ENCODE measurements at places on chromosomes 12 and 14.

- DNase-seq, result no peak
Measured at GRCh38 chr12:75683220-75683619, 171.8 kb upstream of the KRR1 start.

DNA sequence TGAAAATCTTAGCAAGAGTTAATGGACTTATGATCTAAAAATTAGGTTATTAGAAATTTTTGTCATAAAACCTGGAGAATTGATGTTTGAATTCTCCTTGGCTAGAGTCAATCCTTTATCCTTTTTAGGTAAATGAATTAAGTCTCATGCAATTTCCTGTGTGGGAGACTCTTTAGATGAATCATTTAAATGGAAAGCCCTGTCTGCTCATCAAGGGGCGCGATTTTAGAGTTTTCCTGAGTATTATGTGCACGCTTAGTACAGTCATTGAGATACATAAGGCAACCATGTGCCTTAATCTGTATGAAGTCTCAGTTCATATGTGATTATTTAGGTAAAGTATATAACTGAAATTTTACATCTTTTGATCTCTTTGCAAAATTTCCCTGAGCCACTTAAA, 974.7 kb downstream of the NRXN3 start:
- DNase-seq, result no peak

DNA sequence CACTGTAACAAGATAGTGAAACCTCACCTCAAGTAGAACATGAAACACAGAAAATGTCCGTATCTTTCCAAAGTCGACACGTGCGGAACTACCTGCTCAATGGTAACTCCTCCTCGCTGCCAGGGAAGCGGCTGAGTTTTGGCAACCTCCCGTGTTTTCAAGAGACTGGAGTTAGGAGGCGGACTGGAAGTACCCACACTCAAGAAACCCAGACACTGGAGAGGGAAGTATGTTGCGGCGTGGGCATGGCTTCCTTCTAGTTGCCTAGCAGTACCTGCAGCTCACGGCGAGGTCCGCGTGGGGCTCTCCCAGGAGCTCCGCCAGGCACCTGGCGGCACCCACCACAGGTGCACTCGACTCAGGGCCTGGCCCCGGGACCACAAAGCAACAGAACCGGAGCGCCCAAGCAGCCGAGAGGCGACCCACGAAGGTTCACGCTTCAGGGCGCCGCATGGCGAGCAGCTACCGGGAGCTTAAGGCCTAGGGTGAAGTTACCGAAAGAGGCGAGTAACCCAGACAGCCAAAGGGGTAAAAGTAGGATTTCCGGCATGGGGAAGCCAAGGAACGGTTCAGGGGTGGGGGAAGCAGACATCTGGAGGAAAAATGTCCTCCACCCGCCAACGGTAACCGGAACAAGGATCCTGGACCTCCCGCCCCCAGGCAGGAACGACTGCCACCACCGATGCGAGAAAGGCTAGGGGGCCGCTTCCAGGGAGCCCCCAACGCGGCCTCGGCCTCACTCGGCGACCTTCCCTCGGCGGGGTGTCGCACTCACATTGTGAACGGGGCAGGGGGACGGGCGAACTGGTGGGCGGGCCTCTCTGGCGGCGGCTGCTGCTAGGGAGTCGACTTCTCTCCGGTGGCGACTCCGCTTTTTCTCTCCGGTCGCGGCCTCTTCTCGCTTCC, 608 bp downstream of the PTGES3 start:
- peak; percentile 10 for DNase-seq

DNA sequence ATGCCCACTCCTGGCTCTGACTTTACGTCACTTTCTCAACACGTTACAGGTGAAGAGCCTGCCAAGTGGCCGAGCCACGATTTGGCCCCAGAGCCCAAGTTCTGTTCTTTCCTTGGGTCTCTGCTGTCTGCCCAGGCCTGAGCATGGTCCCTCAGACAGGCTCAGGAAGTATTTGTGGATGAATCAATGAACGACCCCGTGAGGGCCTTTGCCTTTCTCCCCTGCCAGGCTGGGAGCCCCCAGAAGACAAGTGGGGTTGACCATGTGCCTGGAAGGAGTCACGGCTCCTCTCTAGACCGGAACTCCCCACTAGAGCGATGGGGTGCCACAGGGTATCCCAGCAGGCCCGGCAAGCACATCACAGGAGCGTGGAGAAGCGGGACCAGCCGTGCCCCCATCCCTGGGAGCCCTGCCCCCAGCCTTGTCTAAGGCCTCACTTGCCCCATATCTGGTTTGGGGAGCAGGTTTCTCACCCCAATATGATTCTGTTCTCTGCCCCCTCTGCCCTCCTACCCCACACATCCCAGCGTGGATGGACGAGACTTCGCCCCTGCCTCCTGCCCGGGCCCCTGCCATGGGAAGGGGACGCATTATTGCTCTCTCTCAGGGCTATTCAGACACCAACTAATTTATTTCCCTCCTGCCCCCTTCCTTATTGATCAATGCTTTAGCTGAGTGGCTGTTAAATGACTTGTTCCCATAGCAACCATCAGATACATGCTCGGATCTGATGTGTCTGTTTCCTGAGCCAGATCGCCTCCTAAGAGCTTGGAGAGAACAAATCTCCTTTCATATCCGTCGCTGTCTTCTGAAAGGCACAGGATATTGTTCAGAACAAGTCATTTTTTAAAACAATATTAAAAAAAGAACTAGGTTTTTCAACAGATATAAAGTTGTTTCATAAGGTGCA, 69.0 kb downstream of the DIO3 start:
- no peak for DNase-seq

- DNase-seq, result no peak
Measured at GRCh38 chr12:51920046-51920445, 12.7 kb downstream of the ACVRL1 start.

DNA sequence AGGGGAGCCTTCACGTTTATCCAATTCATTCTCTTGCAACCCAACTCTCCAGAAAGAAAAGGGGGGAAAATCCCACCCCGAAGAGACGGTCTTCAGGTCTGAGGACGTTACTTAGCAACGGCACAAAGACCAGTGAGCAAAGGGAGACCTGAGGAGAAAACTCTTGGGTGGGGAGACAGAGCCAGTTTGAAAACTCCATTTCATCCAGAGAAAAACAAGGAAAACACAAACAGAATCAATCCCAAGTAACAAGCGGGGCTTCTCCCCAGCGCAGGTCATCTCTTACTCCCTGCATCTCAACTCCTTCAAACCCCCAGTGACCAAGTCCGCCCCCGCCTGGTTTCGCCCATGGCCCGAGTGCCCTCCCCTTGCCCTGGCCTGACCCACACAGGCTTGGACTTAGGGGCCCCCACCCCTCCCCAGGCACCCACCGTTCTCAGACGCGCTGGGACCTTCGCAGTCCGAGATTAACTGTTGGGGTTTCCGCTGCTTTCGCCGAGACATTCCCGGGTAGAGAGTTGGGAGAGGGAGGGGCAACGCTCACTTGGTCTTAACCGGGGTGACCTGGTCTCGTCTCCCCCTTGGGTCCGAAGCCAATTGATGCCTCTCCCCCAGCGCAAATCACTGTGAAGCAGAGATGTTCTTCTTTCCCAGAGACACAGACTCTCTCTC, 10.4 kb upstream of the SALL2 start:
- no peak for DNase-seq

- no peak for DNase-seq
Measured at GRCh38 chr14:106551265-106551664, 1024.9 kb downstream of the TMEM121 start.

DNA sequence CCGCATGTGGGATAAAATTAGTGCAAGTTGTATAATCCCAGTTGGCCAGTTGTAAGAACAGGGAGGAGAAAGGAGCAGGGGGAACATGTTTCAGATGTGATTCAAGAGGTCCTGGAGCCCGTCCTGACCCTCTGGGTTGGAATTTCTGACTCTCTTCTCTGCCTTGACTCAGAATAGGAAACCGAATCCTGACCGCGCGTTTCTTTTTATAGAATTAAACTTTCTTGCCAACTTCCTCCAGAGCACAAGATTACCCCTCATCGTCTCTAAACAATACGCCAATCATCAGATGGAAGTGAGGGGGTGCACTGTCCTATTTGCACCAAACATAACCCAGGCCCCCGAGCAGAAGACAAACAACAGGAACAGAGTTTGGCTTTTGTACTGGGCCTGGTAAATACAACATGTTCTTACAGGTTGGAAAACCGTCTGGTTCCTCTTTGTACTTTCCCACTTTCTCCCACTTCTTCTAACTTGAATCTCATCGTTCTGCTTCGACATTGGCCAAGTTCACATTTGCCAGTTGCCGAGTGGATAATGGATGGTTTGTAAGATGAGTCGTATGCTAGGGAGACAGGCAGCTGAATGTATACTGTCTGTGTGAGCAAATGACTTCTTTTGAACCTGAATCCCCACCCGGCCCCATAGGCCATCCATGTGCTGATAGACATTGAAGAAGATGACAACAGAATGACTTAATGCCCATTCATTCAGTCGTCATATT, 42.6 kb upstream of the MED13L start:
- no peak for DNase-seq

GRCh38 chr12:39459027-39459434, 16.1 kb upstream of the KIF21A start:
- no peak for DNase-seq

- DNase-seq, result no peak
Measured at GRCh38 chr14:79438696-79439342, 772.5 kb downstream of the DIO2 start.

DNA sequence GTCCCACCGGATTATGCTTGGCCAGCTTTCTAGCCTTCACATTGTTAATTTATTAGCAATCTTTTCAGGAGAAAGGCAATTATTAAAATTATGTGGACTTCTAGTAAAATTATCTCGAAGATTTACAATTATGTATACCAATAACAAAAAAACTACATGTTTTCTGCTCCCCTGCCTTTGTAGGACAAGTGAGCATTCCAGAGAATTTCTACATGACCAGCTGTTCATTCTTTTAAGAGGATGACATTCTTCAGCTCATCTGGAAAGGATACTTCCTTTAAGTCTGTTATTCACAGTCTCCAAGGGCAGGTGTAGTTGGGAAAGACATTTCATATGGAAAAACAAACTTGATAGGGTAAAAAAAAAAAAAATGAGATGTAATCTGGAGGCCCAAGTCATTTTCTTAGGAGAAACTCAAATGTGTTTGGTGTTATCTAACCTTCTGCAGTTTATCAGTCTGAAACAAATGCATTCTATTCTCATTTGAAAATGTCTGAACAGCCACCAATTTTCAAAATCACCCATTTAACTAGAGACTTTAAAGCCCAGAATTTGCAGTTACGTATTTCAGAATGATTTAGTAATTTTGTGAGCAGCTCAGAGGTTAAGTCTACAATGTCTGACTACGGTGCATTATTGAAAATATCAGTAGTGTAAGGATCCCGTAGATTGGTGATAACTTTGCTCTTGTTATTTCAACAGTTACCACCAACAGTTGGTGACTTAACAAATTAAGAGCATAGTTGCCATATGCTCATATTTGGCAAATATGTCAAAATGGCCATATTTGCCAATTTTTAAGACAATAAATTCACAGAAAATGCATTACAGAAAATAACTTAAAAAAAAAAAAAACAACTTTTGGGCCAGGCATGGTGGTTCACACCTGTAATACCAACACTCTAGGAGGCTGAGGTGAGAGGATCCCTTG, 1.8 kb upstream of the PHLDA1 start:
- no peak for DNase-seq

DNA sequence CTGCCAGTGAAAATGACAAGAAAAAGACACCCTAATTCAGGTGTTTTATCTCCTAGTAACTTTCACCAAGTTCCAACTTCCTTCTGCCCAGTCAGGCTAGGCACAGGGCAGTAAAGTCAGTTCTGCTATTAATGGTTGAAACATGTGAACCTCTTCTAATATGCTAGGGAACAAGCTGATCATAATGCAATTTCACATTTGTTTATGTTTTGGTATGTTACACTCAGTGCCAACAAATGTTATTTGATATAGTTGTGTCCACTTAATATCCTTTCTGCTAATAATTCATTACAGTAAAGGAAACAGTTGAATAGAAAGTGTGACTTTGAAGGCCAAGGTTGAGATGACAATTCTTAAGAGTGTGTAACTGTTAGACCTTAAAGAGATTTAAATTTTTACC, 17.2 kb downstream of the NT5DC3 start:
- no peak for DNase-seq

DNA sequence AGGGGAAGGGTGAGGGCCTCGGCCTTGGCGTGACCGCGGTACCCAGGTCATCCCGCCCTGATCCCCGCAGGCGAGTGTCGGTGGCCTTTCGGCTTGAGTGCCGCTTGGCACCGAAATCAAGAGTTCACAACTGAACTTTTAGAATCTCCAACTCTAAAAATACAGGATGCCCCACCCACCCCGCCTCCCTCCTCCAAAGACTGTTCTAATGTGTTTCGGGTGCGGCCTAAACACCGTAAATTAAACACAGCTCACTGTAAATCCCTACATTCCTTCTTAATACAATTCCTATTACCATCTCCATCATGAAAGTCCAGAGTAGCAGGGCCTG, 11.4 kb downstream of the SCNN1A start:
- no peak for DNase-seq

GRCh38 chr12:12531194-12531593, 31.5 kb downstream of the DUSP16 start:
- DNase-seq, result no peak

- no peak for DNase-seq
Measured at GRCh38 chr12:92139634-92140150, 6.0 kb downstream of the BTG1 start.

- DNase-seq, result no peak
Measured at GRCh38 chr12:97336900-97337751, 125.5 kb upstream of the RMST start.

DNA sequence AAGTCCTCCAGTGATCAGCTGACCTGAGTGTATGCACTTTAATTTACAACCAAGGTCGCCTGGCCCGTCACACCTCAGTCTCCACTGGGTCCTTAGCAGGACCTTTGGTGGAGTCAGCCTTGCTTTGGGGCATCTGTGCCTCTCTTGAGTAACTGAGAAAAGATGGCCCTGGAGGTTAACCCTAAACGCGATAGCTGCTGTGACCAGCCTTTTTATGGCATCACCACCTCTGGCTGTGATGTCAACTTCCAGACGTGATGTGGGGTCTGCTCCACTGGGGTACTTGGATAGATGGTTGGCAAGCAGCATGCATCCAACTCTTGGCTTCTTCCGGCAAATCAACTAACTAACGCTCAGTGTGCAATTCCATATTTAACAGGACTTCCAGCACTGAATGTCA, 122.8 kb upstream of the RTL1 start:
- DNase-seq, result no peak

DNA sequence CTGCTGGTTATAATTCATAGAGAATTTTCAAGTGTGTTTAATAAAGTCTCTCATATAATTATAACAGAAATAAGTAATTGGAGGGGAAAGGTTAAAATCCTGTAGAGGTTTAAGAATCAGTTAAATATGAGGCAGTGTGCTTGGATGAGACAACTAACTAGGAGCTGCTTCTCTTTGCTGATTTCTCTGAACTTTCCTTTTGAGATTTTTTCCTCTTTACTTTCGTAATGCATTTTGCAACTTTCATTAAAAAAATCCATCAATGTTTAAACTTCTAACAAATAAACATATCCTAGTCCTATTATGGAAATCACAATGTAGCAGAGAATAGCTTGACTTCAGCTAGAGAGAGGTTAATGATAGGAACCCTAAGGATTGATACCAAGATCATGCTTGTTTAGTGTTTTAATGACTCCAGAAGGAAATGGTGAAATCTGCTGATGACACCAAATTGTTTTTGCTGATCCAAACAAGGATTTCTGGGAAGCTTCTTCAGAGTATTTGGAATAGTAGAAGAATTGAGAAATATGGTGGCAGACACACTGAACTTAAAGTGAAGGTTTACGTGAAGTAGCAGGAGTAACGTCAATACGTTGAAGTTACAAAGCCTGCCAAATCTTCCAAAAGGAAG, 122.6 kb downstream of the RAD51B start:
- no peak for DNase-seq
